ENCODE measurements at places on chromosomes 6 and 20.

- DNase-seq, result no peak
Measured at GRCh38 chr6:7267466-7268091, 45.4 kb downstream of the SSR1 start.

GRCh38 chr6:69622230-69622629 lies 174.6 kb downstream of the LMBRD1 start:
- no peak for DNase-seq

DNA sequence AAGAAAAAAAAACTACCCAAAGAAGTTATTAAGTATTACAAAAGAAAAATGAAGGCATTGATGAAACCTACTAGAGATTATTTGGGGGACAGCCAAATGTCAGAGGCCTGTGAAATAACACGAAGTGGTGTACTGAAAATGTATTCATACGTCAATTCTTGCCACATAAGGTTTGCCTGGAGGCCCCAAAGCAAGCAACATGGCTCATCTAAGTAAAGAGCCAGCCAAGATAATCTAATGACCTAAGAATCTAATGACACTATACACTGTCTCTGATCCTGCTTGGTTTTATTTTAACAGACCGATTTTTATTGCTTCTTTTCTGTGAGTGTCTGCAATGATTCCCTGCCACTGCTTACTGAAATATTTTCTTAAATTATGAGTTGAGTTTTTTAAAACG lies 34.7 kb downstream of the FILIP1 start:
- no peak for DNase-seq

DNA sequence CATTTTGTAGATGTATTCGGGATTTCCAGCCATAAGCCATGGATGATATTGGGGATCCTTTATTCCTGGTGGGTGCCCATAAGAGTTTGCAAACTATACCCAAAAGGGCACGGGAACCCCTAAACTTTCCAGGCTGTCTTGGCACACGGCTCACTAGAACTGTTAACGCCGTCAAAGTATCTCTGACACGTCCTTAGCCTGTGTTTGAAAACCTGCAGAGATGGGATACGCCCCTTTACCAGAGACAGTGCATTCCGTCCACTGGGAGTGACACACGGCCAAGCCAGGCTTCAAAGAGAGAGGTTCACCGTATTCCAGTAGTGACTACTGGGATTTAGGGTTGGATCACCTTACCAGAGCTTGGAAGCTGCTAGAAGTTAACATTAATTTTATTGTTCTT lies 95.0 kb downstream of the THBS2 start:
- no peak for DNase-seq

- DNase-seq, result no peak
Measured at GRCh38 chr6:146914489-146915483, 289.4 kb upstream of the STXBP5 start.

DNA sequence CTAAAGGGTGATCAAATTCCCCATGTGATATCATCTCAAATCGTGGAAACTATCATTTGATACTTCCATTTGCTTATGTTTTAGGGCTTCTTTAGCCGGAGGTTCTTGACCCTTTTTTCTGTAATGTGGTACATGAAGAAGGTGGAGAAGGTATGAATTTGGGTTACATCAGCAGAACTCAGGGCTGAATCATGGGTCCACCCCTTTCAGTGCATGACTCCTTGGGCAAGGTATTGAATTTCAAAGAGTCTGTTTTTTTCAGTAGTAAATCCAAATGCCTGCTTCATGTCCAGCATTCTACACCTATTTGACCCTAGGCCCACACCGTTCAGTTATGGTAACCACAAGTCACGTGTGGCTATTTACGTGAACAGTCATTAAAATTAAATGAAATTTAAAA lies 30.6 kb upstream of the QKI start:
- DNase-seq, result no peak

DNA sequence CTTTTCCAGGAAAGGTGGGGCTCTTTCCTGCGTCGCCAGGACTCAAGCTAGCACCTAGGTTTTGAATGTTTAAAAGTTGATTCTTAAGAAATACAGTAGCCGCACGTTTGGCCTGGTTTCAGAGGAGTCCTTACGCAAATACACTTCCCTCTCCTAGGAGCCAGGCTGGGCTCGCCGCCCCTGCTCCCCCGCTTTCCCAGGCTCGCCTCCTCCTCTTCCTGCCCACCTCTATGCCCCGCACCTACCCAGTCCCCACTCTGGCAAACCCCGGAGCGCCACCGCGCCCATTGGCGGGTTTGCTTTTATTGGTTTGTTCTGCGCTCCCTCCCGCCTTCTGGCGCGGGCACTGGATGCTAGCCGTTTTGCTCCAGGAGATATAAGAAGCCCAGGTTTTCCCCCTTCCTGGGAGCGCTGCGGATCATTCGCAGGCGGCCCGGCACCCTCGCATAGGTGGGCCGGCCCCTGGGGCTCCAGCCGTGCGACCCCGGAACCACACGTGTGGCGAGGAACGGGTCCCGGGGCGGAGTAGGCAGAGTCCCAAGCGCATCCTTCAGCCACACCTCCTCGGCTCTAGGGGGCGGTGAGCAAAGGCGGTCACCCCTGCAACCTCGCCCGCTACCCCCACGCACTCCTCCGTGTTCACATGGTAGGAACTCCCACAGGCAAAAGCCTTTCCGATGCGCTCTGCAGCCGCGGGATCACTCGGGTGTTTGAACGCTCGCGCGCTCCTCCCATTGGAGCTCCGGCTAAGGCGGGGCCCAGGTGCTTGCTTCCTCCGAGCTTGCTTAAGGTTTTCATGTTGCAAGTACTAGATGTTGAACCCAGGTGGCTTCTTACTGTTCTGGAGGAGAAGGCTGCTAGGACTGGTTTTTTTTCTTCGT lies 119.0 kb downstream of the RTN4IP1 start:
- peak; percentile 55 for DNase-seq

- DNase-seq, result no peak
Measured at GRCh38 chr6:11008821-11009220, 35.3 kb downstream of the ELOVL2 start.

DNA sequence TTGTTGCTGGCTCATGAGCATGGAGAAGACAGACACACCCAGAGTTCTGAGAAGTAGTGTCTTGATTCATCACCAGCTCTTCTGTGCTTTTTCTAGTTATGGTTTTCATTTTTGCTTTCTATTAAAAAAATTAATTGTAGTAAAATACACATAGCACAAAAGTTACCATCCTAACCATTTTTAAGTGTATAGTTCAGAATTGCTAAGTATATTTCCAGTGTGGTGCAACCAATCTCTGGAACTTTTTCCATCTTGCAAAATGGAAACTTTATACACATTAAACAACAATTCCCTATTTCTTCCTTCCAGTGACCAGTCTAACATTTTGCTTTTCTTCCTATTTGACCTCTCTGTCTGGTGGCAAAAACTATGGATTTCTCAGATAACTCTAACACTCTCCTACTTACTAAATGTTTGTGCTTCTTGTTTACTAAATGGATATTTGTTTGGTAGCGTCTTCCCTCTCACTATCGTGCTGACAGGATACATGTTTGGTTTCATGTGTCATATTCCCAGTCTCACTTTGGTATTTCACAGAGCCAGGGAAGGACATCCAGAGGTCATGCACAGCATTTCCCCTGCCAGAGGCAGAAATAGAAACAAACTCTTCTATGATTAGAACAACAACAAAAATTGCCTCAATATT lies 40.6 kb downstream of the TXLNB start:
- no peak for DNase-seq

GRCh38 chr6:56683882-56684281 lies 41.2 kb upstream of the DST start:
- no peak for DNase-seq

DNA sequence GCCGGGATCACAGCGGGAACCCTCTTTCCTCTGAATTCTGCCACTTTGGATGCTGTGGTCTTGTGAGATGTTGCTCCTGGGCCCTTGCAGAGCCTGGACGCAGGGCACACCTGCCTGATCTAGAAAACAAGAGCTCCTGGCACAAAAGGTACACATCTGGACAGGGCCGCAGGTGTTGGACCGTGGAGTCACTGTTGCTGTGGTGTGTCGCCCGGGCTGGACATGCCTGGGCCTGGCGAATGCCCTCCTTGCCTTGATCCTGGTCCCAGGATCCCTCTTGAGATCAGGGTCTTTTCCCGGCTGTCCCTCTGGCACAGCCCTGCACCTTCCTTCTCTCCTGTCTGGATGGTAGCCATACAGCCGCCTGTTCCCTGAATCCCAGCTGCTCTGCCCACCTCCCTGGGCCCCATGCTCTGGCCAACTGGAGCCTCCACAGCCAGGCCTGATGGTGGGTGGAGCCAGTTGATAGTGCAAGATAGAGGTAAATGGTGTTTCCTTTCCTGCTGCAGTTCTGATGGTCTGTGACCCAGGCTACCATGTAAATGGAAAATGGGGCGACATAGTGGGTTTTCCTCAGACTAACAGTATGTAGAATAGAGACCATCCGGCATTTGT lies 5.0 kb downstream of the FOXP4 start:
- DNase-seq, result no peak

- peak; percentile 19 for DNase-seq
Measured at GRCh38 chr6:16413399-16413798, 175.0 kb downstream of the GMPR start.

- DNase-seq, result no peak
Measured at GRCh38 chr6:31734247-31734820, 2.0 kb downstream of the CLIC1 start.

- DNase-seq, result no peak
Measured at GRCh38 chr6:42697268-42697655, 25.1 kb downstream of the PRPH2 start.

GRCh38 chr6:39280247-39280731 lies 33.9 kb downstream of the KCNK17 start:
- no peak for DNase-seq

GRCh38 chr6:105794239-105794638 lies 291.9 kb upstream of the PRDM1 start:
- DNase-seq, result no peak

- DNase-seq, result no peak
Measured at GRCh38 chr6:45917439-45917838, 98.2 kb downstream of the CLIC5 start.

- no peak for DNase-seq
Measured at GRCh38 chr6:143598466-143599080, 79.2 kb upstream of the PHACTR2 start.
